ENCODE measurements at places on chromosomes 2 and 18. TPM values are rescaled to one million over a fixed set of nuclear protein-coding genes. Genes with fewer than 3 reads are reported as not detected.

The ARHGAP28 gene
- 23.9 TPM for total RNA-seq

The SCN1A gene
- 0.72 TPM for total RNA-seq

The CHAC2 gene
- total RNA-seq: 2.7 TPM

The ANKRD12 gene
- 47.8 TPM for total RNA-seq

The LIPG gene
- 2.2 TPM for total RNA-seq

The EVX2 gene
- under 0.01 TPM for total RNA-seq

The OR6B3 gene
- total RNA-seq: not detected

The CDH7 gene
- not detected for total RNA-seq

The BIN1 gene
- total RNA-seq: 85.4 TPM

The SAG gene
- not detected for total RNA-seq

The MOGAT1 gene
- not detected for total RNA-seq

The SCYGR6 gene
- total RNA-seq: not detected

The CD302 gene
- 14.5 TPM for total RNA-seq

GRCh38 chr2:235605312-235606003 is 111.6 kb downstream of the AGAP1 start:
- DNase-seq: peak; percentile 94

GRCh38 chr18:37529863-37530262 is 35.7 kb downstream of the CELF4 start:
- no peak for DNase-seq

- no peak for DNase-seq
These were observed 249.2 kb downstream of the NBAS start for GRCh38 chr2:15311926-15312325.

DNA sequence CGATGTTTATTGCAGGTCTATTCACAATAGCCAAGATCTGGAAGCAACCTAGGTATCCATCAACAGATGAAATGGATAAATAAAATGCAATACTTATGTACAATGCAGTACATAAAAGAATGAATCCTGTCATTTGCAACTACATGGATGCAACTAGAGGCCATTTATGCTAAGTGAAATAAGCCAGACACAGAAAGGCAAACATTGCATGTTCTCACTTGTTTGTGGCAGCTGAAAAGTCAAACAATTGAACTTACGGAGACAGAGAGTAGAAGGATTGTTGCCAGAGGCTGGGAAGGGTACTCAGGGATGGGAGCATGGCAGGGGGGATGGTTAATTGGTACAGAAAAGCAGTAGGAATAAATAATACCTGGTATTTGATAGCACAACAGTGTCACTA is 563.9 kb downstream of the TMX3 start:
- DNase-seq: no peak

DNA sequence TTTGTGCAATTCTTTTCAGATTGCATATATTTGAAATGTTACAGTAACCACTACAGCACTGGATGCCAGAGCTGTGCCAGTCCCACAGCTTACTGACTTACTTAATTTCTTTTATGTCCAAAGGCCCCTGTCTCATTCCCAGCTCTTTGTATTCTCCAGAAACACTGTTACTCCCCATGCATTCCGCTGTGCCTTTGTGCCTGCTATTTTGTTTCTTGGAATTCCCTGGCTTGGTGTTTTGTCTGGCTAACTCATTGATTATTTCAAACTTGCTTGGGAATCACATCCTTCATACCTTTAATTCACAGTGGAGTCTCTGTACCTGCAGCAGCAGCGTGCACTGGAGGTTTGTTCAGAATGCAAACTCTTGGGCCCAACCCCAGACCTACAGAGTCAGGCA is 601.9 kb upstream of the DDX18 start:
- DNase-seq: no peak

DNA sequence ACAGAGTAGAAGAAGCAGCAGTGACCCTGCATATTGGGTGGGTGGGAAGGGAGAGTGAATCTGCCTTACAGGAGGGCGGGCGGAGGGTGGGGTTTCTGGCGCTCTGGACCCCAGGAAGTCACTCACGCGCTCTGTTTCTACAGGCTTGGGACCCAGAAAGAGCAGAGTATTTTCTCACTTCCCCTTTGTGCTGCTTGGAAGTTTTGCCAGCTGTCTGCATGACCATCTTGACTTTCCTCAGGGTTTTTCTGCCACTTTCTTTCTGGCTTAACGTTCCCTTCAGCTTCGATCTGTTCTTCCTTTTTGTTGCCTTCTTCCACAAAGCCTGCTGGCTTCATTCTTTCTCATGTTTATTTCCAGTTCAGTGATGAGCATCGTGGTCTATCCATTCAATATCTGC is 383.1 kb downstream of the GALR1 start:
- no peak for DNase-seq

DNA sequence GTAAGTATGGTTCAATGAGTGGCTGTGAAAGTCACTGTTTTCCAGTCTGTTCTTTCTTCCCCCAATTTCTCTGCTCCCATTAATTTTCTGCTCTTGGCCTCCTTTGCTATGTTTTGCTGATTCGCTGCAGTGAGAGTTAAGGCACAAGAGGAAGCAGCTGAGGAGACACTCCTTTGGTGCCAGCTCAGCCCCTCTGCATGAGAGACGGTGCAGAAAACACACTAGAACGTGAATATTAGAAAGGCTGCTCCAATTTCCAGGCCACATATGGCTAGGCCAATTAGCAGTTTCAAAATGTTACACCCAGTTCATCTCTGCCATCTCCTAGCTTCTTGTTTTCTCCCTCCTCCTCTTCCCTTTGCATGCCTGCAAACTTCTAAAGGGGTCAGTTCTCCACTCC is 38.9 kb downstream of the AKAIN1 start:
- no peak for DNase-seq

- no peak for DNase-seq
These were observed 757.4 kb downstream of the SATB2 start for GRCh38 chr2:198700319-198700718.

- DNase-seq: no peak
These were observed 44.5 kb upstream of the COPS8 start for GRCh38 chr2:237041231-237041630.

DNA sequence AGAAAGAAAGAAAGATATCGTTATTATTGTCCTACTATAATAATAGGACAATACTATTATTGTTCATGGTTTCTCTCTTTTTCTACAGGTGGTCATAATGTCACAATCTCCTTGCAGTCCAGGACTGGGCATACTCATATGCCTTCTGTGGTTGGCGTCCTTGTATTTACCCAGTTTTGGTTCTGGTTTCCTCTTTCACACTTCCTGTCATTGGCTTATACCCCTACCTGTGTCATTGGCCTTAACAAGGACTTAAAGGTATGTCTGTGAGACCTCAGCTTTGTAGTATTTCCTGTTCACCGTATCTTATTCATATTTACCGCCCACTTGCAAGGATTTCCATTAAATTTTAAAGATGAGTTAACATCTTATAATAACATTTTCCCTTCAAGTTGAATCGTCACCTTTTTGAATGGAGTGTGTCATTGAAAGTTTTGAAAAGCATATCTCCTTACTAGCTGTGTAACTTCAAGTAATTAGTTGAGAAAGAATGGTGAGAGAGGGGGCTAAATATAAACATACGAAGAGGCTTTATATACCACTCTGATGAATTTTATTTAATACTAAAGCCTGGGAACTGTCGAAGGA is 36.5 kb upstream of the HTR2B start:
- no peak for DNase-seq

GRCh38 chr2:64276417-64277095 is 132.3 kb upstream of the PELI1 start:
- no peak for DNase-seq

GRCh38 chr2:172726172-172726735 is 9.4 kb upstream of the RAPGEF4 start:
- DNase-seq: no peak

DNA sequence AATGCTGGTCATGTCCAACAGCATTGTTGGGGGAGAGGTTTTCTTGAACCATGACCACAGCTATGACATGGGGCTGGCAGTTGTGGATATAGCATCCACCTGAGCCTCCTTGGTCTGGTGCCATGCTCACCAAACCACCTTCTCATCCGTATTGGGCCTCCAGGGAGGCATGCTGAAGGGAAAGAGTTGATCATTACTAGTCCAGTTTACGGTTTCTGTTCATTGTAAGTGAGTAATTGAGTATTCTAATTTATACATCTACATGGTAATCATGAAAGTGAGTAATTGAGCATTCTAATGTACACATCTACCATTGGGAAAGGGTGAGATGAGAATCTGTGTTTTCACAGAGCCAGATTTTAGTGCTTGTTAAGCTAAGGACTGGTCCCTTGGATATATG is 6.8 kb downstream of the TMEM87B start:
- DNase-seq: no peak

GRCh38 chr2:100178864-100179263 is 36.5 kb upstream of the AFF3 start:
- no peak for DNase-seq

- no peak for DNase-seq
These were observed 16.9 kb upstream of the CD28 start for GRCh38 chr2:203689426-203690116.

DNA sequence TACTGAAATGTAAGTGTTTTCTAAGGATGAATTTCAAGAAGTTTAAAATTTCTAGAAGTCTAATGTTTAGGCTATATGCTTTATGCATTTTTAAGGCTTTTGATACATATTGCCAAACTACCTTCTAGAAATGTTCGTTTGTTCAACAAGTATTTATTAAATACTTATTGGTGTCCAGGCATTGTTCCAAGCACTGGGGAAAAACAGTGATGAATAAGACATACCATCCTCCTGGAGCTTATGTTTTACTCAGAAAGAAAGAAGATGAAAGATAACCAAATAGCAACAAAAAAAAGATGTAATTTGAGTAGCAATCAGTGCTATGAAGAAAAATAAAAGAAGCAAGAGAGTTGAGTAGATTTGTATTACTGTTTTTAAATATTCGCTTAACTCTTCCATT is 692.9 kb downstream of the SLC4A3 start:
- no peak for DNase-seq

- no peak for DNase-seq
These were observed 387.6 kb downstream of the ZEB2 start for GRCh38 chr2:144132357-144132756.

GRCh38 chr2:66960161-66960560 is 437.0 kb upstream of the ETAA1 start:
- DNase-seq: no peak

DNA sequence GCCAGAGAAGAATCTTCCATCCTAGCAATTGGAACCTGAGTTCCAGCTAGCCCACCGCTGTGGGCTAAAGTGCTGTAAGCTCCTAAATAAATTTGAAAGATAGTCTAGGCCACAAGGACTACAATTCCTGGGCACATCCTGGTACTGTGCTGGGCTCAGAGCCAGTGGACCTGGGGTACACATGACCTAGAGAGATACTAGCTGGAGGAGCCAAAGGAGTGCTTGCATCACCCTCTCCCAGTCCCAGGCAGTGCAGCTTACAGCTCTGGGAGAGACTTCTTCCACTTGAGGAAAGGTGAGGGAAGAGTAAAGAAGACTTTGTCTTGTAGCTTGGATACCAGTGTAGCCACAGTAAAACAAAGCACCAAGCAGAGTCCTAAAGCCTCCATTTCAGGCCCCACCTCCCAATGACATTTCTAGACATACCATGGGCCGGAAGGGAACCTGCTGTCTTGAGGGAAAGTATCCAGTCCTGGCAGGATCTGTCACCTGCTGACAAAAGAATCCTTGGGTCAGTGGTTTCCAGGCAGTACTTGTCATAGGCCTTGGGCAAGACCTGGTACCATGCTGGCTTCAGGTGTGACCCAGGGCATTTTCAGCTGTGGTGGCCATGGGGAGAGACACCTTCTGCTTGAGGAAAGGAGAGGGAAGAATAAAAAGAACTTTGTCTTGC is 89.5 kb downstream of the TMEM185B start:
- DNase-seq: peak; percentile 35

DNA sequence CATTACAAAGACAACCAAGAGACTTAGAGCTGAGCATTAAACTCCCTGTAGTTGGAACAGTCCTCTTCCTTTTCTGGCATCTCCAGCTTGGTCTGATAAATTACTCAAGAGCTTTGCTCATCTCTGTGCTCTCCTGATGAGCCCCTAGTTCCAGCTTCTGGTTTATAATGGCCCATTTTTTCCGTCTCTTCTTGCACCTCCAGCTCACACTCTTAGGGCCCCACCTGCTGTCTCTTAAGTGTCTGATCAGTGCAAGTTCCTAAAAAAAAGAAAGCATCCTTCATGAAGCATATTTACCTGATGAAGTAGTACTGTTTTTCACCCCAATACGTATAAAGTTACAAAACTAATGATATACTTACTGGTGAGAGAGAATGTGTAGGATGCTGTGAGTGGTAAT is 822.9 kb downstream of the RNF144A start:
- no peak for DNase-seq

DNA sequence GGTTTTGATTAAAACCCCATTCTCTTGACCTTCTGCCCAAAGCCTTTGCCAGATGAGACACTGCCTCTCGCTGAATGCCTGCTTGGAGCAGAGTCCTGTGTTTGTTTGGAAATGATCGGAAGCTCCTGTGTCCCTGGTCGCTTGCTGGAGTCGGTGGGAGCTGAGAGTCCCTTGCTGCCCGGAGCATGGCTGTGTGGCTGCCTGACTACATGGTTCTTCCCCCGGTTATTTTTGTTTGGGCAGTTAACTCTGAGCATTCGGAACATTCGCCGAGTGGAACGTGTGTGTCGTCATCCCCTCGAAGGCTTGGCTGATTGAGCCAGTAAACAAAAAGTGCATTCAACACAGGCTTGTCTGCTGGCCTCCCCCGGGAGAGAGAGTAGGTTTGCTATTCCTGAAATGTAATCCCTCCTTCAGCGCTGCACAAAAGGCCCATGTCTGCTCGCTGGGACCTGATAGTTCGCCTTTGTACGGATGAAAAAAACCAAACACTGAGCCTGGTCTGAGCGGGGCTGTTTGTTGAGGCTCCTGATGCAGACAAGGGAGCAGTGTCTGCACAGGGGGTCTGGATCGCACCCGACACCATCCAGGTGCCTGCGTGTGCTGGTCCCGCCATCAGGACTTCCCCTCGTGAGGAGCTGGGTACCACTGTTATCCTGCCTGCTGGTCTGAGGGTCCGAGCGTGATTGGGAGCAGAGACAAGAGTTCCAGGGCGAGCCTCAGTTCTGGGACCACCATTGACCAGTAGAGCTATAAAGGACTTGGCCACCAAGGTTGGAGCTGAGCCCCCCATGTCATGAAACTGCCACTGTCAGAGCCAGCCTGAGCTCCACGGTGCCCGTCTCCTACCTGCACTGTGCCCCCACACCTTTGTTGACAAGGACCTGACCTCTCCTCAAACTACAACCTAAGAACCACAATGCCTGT is 83.8 kb downstream of the AGAP1 start:
- DNase-seq: no peak

DNA sequence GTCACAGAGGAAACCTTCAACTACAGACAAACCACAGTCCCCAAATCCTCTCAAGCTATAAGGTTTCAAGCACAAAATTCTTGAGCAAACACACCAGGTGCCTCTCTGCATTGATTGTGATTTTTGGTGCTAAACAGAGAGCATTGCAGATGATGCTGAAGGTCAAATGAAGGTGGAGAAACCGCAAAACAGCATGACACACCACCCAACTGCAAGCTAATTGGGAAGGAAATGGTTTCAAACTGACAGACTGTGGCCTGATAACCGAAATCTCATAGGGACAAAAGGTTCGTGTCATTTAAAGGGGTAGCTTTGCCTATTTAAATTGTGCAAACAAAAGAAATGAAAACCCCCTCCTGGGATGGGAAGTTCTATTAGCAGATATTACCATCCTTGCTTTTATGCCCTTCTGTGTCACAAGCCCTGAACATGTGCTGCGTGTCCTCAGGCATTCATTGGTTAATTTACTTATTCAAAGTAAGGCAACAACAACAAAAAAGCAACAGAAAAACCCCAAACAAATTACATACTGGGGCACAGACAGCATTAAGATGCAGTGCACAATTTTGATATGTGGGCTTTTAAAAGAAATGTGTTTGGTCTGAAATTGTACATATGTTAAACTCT is 154.9 kb downstream of the AQP4 start:
- DNase-seq: no peak

- DNase-seq: peak; percentile 56
These were observed 176.3 kb downstream of the ZFP36L2 start for GRCh38 chr2:43049836-43050801.

All from osteoblast (primary cell).